ENCODE measurements at places on chromosomes 16 and 17.

GRCh38 chr16:69942099-69942491 lies 9.0 kb upstream of the CLEC18A start:
- DNase-seq: no peak

- DNase-seq: no peak
These were observed 765 bp upstream of the ADORA2B start for GRCh38 chr17:15943971-15944758.

DNA sequence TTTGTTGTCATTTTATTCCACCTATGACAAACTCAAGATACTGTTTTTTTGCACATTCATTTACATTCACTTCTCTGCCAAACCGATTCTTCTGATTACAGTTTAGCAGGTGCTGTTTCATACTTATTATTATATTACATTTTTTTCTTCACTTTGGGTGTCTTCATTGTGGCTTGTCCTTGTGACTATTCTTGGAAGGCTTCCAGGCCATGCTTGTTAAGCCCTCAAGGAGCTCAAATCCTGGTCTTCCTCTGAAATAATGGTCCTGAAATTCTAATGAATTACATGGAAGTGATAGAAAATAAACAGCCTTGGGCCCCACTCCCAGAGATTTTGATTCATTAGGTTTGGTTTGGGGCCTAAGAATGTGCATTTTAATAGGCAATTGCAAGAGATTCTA lies 1.4 kb downstream of the KRTAP2-4 start:
- no peak for DNase-seq

- no peak for DNase-seq
These were observed 32.3 kb upstream of the EMP2 start for GRCh38 chr16:10612649-10613179.

- DNase-seq: no peak
These were observed 192.6 kb downstream of the MYO1D start for GRCh38 chr17:32684087-32684958.

GRCh38 chr16:13519871-13520270 lies 400.1 kb upstream of the ERCC4 start:
- no peak for DNase-seq

DNA sequence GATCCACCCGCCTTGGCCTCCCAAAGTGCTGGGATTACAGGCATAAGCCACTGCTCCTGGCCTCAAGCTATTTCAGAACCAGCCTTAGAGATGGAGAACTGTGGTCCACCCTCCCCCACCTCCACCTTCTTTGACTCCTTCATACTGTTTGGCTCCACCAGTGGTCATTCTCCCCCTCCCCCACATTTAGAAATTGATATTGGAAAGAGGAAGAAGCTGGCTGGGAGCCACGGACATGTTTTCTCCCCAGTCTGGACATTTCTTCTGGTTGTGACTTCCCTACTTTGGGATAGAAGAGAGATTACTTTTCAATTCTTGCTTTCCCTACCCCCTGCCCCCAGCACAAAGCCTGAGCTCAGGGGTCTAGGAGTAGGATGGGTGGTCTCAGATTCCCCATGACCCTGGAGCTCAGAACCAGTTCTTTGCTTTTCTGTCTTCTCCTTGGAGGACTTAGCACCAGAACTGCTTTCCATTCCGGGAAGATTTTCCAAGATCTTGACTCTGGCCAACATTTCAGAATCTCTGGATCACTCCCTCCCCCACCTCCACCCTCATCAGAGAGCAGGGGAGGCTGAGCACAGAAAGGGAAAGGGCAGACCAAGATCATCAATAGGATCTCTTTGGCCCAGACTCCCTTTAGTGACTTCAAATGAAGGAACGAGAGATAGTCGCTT lies 16.3 kb downstream of the CAVIN1 start:
- no peak for DNase-seq

- DNase-seq: no peak
These were observed 24.1 kb downstream of the MYBBP1A start for GRCh38 chr17:4530799-4531730.

GRCh38 chr16:57544124-57544653 lies 1.7 kb downstream of the ADGRG5 start:
- peak; percentile 94 for DNase-seq

GRCh38 chr16:55326261-55327092 lies 2.5 kb downstream of the IRX6 start:
- no peak for DNase-seq

DNA sequence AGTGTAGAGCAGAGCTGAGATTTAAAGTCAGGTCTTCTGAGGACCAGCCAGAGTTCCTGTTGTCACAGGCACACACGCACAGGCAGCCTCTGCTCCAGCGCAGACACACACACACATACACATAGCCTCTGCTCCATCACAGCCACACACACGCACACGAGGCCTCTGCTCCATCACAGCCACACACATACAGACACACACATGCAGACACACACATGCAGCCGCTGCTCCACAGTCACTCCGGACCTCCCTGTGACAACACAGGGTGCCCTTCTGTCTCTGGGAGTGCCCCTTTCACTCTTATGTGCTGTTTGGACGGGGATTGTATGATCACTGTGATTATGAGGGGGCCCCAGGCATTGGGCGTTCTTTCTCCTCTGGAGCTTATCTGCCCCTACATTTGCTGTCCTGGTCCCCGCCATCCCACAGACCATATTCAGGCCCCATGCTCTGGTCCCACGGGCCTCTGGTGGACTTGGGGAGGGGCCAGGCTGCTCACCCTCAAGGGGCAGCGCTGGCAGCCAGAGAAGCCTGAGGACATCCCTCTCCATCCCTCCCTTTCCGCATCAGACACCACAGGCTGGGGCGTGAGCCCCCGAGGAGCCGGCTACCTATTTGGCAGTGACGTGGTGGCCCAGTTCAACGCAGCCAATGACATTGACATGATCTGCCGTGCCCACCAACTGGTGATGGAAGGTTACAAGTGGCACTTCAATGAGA lies 7.5 kb downstream of the TBX6 start:
- DNase-seq: no peak

- no peak for DNase-seq
These were observed 36.4 kb upstream of the HSBP1 start for GRCh38 chr16:83771306-83771942.

- DNase-seq: no peak
These were observed 104.5 kb downstream of the NLK start for GRCh38 chr17:28147017-28147416.

GRCh38 chr16:3086596-3087242 lies 12.4 kb downstream of the ZSCAN10 start:
- DNase-seq: no peak

DNA sequence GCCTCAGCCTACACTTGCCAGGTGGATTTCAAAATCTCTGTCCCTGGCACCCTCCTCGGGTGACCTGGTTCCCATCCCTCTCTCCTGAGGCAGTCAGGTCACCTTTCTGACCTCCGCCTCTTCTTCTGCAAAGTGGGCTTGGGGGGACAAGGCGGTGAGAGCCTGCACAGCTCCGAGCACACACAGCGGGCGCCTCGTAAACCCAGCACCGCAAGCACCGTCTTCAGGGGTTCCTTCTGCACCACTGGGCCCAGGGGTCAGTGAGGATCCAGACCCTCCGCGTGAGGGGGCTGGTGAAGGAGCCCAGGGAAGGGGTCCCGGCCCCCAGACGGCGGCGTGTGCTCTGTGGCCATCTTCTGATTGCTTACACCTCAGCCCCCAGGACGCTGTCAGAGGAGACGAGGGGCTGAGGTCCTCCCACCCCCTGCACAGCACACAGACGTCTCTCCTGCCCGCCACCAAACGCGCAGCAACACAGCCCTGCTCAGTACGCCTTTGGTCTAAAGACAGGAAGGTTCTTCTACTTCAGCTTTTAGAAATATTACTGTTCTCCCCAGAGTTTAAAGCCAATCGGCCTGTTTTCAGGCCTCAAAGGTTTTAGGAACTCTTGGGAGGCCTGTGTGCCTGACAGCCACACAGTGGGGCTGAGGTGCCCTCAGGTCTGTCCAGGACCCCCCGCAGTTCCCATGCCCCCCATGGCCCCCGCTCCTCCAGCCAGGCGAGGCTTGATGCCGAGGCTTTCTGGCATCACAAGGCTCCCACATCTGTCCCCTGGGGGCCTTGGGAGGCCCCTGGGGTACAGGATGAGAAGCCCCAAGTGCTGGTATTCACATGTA lies 2.7 kb downstream of the CBFA2T3 start:
- DNase-seq: no peak

GRCh38 chr16:31177136-31177535 lies 2.8 kb upstream of the FUS start:
- peak; percentile 69 for DNase-seq

DNA sequence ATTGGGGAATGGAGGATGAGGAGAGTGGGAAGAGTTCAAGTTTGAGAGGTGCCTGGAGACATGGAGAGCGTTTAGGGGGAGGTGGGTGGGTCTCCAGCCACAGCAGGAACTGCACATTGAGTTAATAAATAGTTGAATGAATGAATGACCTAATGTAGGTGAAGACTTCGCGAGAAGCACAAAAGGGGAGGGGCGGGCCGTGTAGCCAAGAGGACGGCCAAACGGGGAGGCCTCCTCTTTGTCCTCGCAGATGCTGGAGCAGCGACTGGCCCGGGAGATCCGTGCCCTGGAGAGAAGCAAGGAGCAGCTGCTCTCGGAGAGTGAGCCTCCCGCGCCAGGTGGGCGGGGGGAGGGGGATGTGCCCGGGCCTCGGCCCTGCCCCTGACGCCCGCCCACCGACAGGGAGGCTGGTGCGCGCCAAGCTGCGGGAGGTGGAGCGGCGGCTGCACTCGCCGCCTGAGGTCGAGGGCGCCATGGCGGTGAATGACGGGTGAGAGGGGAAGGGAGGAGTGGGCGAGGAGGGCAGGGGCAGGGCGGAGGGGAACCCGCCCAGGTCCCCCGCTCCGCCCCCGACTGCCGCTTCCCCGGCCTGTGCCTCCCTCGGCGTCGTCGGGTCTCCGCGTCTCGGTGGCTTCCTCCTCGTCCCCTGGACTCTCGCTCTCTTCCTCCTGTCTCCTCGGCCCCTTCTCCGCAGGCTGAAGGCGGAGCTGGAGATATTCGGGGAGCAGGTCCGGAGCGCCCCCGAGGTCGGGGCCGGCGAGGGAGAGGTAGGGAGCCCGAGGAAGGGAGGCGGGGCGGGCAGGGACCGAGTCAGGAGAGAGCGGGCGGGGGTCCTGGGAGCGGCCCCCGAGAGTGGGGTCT lies 12.9 kb downstream of the SYCE1L start:
- peak; percentile 72 for DNase-seq

DNA sequence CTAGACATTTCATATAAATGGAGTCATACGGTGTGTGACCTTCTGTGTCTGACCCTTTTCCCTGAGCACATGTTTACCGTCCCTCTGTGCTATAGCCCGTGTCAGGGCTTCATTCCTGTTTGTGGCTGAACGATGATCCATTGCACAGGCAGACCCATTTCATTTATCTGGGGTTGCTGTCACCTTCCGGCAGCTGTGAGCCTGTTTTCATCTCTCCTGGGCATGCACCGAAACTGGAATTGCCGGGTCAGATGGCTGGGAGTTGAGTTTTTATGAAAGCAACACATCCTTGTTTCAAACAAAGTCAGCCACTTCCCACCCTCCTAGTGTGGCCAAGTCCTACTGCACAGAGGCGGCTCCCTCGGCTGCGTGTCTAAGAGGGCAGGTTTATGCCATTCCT lies 25.5 kb downstream of the BAIAP2 start:
- DNase-seq: peak; percentile 21

- no peak for DNase-seq
These were observed 141.4 kb downstream of the TMEM132E start for GRCh38 chr17:34720760-34721159.

- no peak for DNase-seq
These were observed 90.8 kb downstream of the SHISA6 start for GRCh38 chr17:11331547-11332513.

- DNase-seq: no peak
These were observed 1.8 kb downstream of the CYLD start for GRCh38 chr16:50743581-50744225.

All from RPMI8226 (cell line).